Effector CD8-positive, alpha-beta T cell (primary cell): ENCODE measurements at places on chromosomes 2 and 18.

DNA sequence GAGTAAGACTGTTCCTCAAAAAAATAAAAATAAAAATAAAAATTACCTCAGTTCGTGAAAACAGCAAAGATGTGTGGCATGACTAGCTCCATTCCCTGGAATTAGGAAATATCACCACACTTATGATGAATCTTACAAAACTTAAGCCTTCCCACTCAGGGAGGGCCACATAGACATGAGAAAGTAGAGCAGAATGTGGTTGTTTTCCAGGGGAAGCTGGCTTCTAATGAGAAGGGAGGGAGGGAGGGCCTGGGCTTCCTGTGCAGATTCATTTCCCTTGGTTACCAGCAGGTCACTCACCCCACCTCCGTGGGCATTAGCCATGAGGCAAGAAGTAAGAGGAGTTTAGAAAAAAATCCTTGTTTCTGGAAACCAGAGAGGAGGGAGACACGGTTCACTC is 95.9 kb upstream of the RMDN2 start:
- no peak for DNase-seq

- no peak for DNase-seq
Measured at GRCh38 chr2:60529785-60530627, 23.4 kb downstream of the BCL11A start.

DNA sequence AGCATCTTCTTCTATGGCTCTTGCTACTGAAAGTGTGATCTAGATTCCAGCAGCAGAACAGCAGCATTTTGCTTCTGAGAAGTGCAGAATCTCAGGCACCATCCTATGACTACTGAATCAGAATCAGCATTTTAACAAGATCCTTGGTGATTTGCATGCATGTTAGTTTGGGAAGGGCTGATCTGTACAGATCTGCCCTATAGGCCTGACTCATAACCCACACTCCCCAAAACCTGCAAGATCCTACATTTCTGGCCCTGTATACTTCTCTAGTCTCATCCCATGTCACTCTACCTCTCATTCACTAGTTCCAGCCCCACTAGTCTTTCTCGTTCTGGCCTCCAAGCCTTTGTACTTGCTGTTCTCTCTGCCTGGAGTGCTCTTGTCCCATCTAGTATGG is 15.7 kb upstream of the DARS1 start:
- DNase-seq = no peak

GRCh38 chr2:38528008-38528442 is 74.7 kb downstream of the HNRNPLL start:
- no peak for DNase-seq

- no peak for DNase-seq
Measured at GRCh38 chr2:234679741-234680687, 183.1 kb upstream of the ARL4C start.

DNA sequence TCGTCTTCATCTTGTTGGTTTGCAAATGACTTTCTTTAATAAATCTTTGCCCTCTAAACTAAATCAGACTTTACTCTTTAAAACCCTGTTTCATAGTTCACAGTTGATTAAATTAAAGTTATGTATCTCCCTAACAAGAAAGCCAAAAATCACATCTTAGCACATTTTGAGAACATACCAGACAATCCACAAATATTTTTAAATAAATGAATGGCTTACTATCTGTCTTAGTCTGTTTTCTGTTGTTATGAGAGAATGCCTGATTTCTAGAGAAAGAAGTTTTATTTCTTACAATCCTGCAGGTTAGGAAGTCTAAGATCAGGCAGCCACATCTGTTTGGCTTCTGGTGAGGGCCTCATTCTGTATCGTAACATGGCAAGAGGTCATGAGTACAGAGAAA is 1090.2 kb upstream of the PIK3C3 start:
- DNase-seq = no peak

- no peak for DNase-seq
Measured at GRCh38 chr2:31694444-31694843, 113.7 kb upstream of the SRD5A2 start.

DNA sequence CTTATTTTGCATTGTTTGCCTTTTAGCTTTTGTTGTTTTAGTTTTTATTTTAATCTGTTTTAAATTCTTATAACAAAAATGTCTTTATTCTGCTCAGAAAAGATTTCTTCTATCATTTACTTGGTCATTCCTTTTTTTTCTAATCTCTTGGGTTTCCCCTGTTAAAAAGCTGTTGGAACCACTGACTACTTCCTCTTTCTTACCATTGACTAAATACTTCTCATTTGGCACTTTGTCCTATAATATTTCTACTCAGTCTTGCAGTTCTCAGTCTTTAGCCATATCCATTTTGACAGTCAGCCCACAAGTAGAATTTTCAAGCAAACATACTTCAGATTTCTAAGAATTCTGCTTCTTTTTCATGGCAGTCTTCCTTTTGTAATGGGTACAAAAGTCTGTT is 567.2 kb downstream of the SATB2 start:
- no peak for DNase-seq

DNA sequence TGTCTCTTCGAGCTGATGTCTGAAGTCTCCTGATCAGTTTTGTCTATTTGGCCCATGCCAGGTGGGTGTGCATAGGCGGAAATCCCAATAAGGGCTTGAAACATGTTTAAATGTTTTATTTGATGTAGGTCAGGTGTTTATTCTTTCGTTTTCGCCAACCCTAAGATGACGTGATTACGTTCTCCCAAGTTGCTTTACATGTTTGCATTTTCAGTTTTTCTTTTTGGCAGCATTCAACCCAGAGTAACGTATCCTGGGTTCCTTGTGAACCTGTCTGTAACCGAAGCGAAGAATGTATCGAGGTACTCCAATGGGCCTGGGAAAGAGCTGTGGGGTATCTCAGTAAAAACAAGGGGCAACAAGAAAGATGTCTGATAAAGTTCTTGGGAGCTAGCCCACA is 3.1 kb downstream of the ALPK2 start:
- no peak for DNase-seq
